Stimulated activated CD4-positive, alpha-beta T cell treated with anti-CD3 and anti-CD28 coated beads, TNF-alpha, amount 100 ng/mL, for 1 hour (primary cell): ENCODE measurements at places on chromosomes 5 and 9.

DNA sequence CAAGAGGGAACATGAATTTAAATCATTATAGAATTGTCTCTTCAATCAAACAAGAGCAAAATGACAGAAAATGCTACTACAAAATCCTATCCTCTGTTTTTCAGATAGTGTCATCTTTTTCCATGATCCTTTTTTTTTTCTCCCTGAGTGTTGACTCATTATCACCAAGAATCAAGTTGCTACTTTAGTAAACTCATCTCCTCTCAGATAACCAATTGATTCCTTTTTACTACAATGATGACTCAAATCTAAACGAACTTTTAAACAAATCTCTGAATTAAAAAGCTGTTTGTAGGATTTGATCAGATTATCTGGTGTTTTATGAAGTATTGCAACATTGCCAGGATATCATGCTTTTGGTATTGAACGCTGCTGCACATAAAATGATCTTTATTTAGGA is 23.9 kb upstream of the IL7R start:
- no peak for DNase-seq

- no peak for DNase-seq
Observed at GRCh38 chr9:7921545-7922197, 122.1 kb upstream of the DMAC1 start.

- no peak for DNase-seq
Observed at GRCh38 chr5:123776761-123777160, 264.8 kb downstream of the CSNK1G3 start.

GRCh38 chr5:142952229-142952628 is 182.1 kb downstream of the ARHGAP26 start:
- DNase-seq = no peak

DNA sequence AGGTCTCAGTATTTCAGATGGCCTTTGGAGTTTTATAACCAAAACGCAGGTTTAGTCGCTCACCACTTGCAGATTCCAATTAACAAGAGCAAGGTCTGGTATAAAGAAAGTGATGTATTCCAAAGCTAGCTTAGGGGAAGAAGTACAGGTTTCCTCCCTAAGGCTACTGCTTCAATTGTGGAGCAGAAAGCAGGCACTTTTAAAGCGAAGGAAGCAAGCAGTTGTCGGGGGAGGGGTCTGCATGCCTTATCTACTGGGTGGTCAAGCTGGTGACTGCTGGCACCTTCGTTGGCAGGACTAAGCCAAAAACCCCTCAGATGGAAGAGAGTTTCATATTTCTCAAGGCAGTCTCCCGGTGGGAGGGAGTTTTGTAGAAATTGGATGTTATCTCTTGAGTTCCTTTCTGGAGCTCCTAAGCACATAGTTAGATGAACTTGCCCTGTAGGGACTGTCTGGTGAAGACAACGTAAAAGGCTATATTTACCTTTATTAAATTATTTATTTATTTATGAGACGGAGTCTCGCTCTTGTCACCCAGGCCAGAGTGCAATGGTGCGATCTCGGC is 1.6 kb upstream of the TMEM245 start:
- no peak for DNase-seq

- DNase-seq = no peak
Observed at GRCh38 chr5:159510282-159510681, 180.0 kb upstream of the IL12B start.

GRCh38 chr9:97924386-97924785 is 2.1 kb upstream of the TRMO start:
- DNase-seq = no peak

- DNase-seq = no peak
Observed at GRCh38 chr5:111914966-111915636, 158.1 kb upstream of the NREP start.

DNA sequence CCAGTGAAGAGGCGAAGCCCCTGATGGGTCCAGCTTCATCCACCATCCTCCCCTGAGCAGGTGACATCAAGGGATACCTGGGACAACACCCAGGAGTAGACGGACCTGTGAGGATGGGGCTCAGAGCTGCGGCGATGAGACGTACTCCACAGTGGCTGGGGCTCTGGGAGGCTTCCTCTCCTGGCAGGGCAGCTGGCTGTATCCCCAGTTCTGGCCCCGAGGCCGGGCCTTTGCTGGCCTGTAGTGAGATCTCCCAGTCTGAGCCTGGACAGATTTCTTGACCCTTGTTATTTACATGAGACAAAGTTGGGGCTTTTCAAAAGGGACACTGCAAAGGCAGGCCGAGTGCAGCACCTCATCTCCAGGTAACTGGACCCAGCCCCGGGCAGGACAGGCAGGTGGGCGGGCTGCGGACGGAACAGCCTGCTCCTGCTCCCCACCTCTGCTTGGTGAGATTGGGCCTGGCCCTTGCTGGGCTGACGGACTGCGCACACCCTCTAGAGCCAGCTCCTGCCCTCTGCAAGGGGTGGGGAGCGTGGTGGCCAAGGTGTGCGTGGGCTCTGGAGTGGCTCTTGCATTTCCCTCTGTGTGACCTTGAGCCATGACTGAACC is 23.1 kb downstream of the IER5L start:
- no peak for DNase-seq

DNA sequence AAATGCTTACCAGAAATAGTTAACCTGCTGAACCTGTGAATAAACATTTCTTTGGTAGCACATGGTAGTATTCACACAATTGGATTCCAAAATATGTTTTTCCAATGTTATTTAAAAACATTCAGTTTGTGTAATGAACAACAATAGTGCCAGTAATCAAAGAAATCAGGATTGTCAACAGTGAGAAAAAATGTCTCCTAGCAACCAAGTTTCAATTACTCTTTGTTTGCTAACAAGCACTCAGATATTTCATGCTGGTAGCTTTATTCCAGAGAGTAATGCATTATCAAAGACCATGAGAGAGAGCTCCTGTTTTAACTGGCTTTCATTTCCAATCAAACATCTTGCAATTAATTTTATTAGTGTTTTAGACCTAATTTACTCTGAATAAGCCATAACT is 768.1 kb upstream of the GRAMD2B start:
- no peak for DNase-seq
